NCI-H1092 (cell line): ENCODE measurements at places on chromosomes 5 and 9.

GRCh38 chr5:10288592-10289219, 19.0 kb downstream of the CMBL start:
- peak; percentile 96 for DNase-seq

DNA sequence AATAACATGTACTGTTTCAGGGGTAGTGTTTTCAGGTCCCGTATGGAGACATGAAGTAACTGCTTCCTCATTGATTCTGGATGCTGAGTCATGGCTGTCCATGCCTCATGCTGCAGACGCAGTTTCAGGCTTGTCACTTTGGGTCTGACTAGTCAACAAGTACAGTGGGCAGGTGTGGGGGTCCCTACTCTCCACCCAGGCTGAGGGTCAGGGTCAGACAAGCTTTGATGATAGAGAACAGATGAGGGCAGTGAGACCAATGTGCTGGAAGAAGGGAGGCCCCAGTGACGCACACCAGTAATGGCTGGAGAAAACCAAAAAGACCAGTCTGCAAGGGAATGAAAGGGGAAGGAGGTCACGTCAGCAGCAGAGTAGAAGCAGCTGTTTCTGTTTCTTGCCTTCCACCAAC, 80.0 kb upstream of the NFIL3 start:
- DNase-seq = no peak

DNA sequence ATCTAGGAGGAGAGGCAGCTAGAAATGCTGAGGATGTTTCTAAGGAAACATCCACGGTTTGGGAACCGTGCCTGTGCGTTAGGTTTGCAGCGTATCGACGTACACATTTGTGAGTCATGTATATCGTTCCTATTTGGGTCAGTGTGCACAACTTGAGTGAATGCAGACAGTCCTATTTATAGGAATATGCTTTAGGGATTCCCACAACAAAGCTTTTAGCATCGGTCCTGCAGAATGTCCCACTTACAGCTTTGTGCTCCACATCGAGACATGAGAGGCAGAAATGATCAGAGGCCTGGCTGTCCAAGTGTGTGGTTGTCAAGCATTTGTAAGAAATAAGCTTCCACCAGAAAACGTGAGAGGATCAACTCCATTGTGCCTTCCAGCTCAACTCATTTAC, 1282.7 kb upstream of the WWC1 start:
- no peak for DNase-seq

DNA sequence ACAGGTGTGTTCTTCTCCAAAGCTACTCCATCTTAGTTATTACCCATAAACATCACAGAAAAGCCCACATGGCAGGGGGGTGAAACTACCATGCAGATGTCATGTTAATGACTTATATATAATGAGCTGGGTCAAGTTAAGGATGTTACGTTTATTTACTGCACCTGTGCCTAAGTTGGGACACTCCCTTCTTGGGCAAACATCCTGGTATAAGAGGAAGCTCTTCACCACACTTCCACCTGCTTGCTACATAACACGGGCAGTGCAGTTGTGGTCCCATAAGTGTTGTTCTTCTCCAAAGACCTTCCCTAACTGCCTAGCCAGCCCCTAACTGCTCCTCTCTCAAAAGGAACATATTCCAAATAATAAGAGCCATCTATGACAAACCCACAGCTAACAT, 9.3 kb upstream of the ZCCHC9 start:
- no peak for DNase-seq

- peak; percentile 16 for DNase-seq
Observed at GRCh38 chr5:42057254-42057690, 132.2 kb downstream of the FBXO4 start.

DNA sequence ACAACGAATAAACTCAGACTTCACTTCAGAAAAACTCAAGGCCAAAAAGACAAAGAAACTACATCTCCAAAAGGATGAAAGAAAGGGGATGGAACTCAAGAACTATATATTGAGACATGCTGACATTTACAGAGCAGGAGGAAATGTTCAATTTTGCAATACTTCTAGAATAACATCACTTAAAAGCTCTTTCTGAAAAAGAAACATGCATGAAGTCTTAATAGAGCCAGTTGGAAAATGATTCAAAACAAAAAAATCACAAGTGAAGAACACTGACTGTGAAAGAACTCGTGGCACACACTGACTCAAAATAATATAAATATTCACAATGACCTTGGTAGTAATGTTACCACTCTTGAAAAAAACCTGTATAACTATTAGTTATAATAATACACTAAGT, 267.8 kb upstream of the NREP start:
- DNase-seq = no peak

- no peak for DNase-seq
Observed at GRCh38 chr5:125197321-125197720, 450.9 kb upstream of the ZNF608 start.

GRCh38 chr5:6745706-6746222, 32.5 kb downstream of the TENT4A start:
- DNase-seq = no peak

GRCh38 chr9:38022995-38023394, 46.0 kb downstream of the SHB start:
- peak; percentile 84 for DNase-seq

- no peak for DNase-seq
Observed at GRCh38 chr5:151947931-151948608, 23.4 kb upstream of the GLRA1 start.

GRCh38 chr9:38690574-38690973, 29.4 kb downstream of the FAM240B start:
- DNase-seq = no peak

DNA sequence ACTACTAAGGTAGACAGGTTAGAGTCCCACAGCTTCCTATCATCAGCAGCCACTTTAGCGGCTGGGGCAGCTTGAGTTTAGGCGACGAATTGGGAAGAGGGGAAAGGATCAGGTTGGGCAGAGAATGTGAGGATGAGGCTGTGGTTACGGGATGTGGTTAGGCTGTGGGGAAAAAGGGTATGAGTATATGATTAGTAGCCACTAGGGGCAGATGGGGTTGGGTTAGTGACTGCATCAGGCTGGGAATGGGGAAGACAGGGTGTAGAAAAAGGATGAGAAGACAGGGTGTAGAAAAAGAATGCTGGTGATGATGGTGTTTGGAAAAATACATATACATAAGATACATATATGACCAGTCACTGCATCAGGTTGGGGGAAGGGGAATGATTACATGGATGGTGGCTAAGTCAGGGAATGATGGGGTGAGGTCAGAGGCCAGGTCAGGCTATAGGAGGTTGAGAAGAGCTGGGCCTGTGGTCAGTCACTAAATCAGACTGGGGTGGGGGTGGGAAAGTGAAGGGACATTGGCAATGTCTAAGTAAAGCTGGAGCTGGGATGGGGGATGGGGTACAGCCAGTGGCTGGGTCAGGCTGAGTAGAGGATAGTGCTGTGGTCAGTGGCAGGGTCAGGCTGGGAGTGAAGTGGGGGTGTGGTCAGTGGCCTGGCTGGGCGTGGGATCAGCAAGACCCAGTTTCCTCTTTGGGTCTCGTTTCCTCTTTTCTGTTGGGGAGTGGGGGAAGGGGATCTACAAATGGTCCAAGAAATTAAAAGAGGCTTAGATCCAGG, 2.1 kb downstream of the TLN1 start:
- no peak for DNase-seq

- DNase-seq = no peak
Observed at GRCh38 chr9:90802386-90802985, 867 bp downstream of the SYK start.

DNA sequence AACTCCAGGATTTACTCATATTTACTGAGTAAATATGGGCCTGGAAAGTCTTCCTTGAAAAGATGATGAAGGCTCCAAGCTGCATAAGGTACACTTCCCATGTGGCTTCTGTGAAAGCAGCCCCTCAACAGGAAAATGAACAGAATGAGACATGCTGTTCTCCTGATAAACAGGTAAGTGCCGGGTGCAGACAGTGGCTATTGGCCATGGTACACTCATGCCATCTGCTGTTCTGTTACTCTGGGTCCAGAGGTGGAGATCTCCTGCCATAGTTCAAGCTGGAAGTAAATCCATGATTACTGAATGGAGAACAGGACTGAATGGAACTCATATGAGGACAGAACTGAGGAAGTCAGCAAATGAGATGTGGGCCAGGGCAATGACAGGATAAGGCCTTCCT, 103.6 kb downstream of the SLIT3 start:
- no peak for DNase-seq

GRCh38 chr9:32991897-32992594, 9.4 kb downstream of the APTX start:
- no peak for DNase-seq

- DNase-seq = no peak
Observed at GRCh38 chr9:130276121-130276520, 10.6 kb downstream of the HMCN2 start.

- DNase-seq = no peak
Observed at GRCh38 chr9:76198336-76198735, 195.9 kb downstream of the RFK start.

DNA sequence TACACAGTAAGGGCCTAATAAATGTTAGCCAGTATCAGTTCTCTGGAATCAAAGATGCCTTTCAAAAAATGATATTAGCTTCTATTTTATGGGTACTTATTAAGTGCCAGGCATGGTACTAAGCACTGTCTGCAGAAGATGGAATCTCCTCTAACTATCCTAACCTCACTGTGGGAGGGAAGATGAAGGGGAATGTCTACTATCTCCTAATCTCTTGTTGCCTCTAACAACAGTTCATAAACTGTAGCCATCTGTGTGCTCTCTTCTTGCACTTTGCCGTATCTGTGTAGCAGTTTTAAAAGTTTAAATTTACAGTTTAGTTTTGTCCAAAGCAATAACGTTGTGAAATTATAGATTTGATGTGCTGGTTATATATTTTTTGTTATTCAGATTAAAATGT, 99.6 kb upstream of the CCDC112 start:
- DNase-seq = no peak

DNA sequence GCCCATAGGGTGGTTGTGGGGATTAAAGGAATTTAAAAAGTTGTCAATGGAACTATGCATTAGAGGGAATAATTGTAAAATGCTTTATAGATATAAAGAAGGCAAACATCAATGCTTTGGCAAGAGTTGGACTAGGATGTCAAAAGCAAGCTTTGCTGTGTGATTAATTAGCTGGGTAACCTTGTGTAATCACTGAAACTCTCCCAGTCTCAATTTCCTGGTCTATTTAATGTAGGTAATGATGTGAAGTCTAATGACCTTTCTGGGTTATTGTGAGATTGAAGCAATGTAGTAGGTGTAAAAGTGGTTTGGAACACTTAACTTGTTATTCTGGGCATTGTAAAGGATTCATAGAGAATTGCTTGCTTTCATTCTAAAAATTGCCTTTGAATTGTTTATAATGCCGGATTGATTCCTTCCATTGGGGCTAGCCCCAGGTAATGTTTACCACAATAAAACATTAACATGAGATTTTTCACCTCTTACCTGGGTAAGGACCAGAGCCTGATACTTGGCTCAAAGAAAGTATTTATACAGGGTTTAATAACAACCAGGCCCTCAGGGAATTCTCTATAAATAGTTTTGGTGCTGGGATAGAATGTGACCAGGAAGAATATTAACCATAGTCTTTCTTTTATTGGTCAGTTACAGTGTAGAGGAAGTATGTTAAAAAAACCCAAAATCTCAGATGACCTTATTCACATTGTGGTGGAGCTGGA, 30.0 kb upstream of the CLINT1 start:
- DNase-seq = no peak

DNA sequence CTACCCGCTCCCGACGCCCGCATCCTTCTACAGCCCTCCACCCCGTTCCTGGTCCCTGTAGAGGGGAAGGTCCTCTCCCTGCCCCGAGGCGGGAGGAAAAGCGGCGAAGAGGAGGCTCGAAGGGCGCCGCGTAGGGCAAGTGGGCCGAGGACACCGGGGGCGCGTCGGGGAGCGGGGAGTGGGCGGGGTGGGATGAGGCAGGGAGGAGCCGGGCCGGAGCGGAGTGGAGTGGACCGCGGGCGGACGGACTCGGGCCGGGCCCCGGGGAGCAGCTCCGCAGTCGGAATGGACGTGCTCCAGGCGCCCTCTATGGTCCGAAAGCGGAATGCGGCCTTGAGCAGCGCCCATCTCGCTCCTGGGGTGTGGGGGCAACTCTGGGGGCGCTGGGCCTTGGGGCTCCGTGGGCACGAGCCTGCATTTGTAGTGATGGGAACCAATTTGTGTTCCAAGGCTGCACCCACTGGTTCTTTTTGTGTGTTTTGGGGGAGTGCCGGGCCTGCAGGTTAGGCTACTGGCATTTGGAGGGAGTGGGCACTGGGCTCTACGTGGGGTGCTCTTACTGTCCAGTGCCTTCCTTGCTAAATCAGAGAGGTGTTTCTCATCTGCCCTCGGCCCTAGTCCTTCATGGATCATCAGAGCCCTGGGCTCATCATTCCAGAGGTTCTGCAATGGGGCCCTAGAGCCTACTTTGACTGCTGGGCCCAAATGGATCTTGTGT, 7.3 kb downstream of the IRX1 start:
- DNase-seq = no peak

DNA sequence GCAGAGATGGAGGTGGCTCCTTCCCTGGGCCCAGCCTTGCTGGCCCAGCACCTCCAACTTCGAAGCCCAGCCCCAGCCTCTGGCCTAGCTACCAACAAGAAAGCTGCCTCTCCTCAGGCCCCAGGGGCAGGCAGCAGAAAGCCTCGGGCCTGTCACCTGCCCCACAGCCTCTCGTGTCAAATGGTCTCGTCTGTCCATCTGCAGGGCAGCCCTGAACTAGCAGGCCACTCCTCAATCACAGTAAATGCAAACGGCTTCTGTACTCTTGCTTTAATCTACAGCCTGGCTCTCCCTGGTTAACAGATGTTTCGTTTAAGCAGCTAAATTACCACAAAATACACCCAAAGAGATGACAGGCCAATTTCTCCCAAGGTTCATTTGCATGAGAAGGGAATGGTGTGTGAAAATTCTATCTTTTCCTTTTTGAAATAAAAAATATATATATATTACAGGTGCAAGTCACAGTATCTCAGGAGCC, 21.5 kb downstream of the VAV2 start:
- DNase-seq = no peak

DNA sequence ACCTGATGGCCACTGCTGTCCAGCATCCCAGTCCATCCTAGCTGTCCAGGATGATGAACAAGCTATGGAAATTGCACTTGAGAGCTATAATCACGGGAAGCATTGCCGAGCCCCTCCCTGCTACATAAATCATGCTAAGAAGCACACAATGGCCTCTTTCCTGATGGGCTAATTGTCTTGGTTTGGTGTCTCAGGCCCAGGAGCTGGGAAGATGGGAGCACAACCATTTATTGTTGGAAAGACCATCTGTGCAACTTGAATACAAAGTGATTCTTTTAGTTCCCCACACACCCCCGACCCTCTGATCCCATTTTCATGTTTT, 80.4 kb downstream of the RGS3 start:
- DNase-seq = no peak

DNA sequence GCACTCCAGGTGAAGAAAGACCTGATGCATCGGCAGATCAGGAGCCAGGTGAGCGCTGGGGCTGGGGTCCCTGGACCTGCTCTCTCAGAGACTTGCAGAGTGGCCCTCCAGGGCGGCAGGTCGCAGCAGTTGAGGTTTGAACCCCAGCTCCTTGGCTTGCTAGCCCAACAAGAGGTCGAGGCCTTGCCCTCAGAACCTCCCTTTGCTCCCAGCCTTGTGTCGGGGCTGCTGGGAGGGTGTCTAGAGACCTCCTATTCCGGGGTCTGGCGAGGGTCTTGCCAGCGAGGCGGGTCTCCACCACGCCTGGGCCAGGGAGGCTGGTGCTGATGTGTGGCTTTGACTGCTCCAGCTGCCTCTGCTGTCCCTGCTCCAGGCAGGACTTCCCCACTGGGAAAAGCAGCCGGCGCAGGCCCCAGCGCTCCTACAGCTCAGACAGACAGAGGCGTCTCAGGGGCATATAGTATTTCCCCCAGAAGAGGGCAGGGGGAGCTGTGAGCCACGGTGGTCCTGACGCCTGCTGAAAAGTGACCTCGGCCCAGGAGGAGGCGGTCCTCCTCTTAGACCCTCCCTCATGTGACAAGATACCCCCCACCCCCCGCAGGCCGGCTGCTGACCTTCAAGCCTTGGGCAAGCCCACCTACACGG, 38.3 kb downstream of the LRSAM1 start:
- DNase-seq = no peak
